ENCODE measurements at places on chromosomes 12 and 14.

DNA sequence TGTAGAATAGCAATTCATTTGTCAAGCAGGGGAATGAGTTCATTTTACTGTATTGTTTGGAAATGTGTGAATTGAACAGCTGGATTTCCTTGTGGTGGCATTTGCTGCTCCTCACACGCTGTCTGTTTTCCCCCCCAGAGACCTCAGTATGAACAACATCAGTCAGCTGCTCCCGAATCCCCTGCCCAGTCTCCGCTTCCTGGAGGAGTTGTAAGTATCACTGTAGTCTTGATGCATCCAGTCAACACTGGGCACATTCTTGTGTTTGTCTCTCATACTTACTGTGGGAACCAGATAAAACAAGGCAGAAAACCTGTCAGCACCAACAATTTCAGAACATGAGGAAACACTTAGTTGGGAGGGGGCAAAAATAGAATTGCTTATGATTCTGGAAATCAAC is 64.9 kb downstream of the LGR5 start:
- no peak for DNase-seq

DNA sequence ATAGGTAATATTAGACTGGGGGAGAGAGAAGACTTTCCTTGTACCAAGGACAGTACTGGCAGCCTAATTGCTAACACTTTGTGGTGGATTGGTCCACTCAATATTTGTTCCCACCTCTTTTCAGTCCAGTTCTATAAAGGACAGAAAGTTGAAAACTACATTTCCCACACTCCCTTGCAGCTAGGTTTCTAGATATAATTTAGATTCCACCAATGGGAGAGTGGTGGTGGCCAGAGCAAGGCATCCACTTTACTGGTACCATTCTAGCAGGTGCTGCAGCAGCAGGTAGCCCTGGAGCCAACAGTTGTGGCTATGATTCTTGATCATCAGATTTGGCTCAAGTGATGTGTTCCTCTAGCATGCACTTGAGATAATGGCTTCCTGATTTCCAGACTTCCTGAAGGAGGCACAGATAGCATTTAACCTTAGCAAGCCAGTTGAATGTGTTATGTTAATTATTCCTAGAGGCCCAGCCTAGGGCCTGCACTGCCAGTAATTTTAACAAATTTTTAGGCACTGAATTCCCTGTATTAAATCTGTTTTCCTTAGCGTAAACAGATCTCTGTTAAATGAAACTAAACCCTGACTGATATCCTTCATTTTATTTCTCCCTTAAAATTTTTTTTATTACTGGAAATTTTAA is 24.4 kb downstream of the SLC38A1 start:
- no peak for DNase-seq

- DNase-seq, result no peak
Observed at GRCh38 chr14:23115039-23115731, 3.9 kb downstream of the CEBPE start.

DNA sequence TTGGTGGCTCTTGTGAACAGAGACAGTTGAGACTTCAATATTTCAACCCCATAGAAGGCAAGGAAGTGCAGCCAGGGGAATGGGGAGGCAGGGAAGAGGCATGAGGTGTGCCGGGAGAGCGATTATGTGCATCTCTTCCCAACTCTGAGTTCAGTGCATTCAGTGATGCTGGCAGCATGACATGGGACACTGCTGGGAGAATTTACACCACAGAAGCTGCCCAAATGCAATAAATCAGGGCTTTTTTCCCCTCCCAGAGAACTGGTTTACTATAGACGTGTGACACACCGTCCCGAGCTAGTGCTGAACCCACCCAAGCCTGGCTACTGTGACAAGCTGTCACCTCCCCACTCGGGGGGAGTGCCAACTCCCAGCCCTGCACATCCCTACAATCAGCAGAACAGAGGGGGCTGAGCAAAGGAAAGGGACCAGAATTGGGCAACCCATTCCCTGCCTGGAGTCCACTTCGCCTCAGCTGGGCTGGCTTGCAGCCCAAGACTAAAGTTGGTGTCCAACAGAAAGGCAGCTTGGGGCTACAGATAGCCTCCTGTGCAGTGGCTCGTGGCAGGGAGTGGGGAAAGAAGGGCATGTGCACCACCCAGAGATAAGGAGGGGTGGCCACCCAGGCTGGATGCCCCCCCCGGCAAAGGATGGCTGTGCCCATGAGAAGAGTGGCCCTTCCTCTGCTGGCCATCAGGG is 16.7 kb downstream of the AHSA1 start:
- no peak for DNase-seq

DNA sequence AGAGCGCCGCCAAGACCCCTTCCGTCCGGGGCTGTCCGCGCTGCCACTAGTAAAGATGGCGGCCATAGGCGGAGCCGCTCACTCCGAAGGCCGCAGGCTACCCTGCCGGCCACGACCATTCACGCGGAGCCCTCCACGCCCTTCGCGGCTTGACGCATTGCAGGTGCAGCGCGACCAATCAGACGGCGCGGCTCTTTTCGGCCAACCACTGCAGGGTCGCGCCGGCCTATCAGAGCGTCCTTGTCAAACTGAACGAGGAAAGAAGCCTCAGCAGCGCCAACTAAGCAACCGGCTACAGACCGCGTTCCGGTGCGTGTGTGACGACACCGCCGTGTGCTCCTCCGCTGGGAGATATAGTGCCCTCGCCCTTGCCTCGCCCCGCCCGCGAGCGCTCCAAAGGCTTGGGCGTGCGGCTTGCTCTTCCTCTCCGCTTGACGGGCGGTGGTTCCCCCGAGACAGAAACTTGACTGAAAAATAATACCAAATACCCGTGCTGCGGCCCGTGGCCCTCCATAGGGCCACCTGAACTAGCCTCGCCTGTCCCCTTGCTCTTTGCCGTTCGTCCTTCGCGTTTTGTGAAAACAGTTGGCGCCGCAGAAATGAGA is 13.6 kb upstream of the CALM1 start:
- DNase-seq, result peak; percentile 96

- no peak for DNase-seq
Observed at GRCh38 chr12:5377997-5378592, 53.8 kb upstream of the NTF3 start.

DNA sequence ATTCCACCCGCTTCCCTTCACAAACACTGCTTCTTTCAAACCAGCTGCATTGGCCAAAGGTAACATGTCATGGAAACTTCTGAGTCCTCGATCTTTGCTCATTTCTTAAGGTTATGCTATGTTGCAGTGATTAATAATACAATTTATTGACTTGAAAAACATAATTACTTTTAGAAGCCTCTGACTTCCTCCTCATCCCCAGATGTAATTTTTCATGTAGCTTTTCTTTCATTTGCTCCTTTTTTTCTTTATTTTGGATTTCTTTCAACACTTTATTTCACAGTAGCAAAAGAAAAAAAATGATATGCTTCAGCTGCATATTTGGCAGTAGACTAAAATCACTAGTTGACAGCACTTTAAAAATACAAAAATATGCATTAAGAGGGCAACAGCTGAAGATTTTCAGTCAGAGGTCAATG is 116.2 kb downstream of the LRRIQ1 start:
- DNase-seq, result no peak

GRCh38 chr12:40054555-40055227 is 51.2 kb downstream of the SLC2A13 start:
- no peak for DNase-seq

GRCh38 chr12:69987579-69988091 is 162.6 kb downstream of the MYRFL start:
- DNase-seq, result no peak

DNA sequence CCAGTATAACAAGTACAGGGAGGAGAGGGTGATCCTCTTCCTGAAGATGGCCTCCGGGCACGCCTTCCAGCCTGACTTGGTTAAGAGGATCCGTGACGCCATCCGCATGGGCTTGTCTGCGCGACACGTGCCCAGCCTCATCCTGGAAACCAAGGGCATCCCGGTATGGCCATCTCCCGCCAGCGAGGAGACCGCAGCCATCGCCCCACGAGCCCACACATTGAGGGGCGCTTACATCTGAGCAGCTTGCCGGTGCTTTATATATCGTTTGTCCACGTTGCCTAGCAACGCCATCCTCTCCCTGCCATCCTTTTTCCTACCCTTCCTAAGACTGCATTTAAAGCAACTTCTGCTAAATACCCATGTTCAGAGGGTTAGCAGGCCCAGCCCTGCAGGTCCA is 71.5 kb downstream of the AACS start:
- DNase-seq, result no peak

- DNase-seq, result no peak
Observed at GRCh38 chr12:110314308-110314707, 33.3 kb downstream of the ATP2A2 start.

DNA sequence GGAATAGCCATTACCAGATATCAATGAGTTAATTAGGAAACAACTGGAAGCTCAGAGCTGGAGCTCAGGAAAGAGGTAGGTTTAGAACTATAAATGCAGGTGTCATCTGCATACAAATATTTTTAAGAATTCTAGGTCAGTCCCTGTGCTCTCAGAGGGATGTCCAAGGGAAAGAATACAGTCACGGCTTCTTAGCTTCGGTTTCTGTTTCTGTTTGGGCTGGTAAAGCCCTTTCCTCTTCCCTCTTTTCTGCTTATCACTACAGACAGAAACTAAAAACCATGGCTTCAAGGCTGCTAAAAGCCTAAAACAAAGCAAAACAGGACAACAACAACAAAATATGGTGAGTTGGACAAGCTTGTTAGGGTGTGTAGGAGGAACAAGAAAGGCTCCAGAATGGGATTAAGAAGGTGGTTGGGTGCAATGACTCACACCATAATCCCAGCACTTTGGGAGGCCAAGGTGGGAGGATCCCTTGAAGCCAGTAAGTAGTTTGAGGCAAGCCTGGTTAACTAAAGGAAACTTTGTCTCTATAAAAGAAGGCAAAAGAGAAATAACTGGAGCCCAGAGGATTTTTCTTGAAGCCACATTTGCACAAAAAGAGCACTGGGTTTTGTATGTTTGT is 113.0 kb downstream of the SEC23A start:
- DNase-seq, result no peak

DNA sequence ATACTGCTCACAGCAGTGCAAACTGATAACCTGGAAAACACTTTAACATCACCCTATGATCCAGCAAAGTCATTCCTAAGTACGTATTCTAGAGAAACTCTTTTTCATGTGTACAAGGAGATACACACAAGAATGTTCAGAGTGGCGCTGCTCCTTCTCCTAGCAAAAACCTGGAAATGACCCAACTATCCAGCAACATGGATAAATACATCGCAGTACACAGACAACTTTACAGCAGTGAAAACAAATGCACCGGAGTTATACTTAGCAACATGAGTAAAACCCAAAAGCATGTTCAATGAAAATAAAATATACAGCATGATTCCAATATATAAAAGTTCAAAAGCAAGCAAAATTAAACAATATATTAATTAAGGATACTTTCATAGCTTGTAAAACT is 18.7 kb downstream of the SART3 start:
- no peak for DNase-seq

DNA sequence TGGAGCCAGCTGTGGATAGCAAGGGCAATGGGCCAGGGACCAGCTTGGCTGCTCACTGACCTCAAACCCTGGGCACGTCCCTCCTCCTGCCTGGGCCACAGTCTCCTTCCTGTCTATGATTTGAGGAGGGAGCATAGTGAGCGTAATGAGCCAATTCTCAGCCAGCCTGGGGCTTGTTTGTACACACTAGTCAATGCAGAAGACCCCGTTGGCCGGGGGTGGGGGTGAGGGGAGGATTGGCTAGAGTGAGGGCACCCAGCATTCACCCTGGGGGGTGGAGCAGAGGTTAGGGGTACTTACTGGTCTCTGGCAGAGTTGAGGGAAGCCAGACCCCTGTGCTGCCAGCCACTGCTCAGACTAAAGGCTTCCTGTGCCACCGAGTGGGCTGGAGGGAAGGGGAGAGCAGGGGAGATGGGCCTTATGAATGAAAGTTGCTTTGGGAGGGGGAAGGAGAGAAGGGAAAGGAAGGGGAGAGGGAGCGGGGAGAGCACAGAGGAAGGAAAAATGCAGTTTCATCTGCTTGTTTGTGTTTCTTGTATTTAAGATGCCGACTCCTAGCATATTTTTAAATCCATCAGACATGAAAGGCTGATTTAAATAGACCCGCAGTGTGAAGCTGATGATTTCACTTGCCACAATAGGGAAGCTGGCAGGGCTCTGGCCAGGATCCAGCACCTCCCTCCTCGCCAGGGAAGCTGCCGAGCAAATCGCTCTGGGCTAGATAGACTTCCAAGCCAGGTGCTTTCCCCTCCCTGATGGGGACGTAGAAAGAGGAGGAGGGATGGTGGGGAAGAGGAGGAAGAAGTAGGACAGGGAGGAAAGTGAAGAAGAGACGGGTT is 114.0 kb downstream of the PRMT8 start:
- DNase-seq, result no peak

DNA sequence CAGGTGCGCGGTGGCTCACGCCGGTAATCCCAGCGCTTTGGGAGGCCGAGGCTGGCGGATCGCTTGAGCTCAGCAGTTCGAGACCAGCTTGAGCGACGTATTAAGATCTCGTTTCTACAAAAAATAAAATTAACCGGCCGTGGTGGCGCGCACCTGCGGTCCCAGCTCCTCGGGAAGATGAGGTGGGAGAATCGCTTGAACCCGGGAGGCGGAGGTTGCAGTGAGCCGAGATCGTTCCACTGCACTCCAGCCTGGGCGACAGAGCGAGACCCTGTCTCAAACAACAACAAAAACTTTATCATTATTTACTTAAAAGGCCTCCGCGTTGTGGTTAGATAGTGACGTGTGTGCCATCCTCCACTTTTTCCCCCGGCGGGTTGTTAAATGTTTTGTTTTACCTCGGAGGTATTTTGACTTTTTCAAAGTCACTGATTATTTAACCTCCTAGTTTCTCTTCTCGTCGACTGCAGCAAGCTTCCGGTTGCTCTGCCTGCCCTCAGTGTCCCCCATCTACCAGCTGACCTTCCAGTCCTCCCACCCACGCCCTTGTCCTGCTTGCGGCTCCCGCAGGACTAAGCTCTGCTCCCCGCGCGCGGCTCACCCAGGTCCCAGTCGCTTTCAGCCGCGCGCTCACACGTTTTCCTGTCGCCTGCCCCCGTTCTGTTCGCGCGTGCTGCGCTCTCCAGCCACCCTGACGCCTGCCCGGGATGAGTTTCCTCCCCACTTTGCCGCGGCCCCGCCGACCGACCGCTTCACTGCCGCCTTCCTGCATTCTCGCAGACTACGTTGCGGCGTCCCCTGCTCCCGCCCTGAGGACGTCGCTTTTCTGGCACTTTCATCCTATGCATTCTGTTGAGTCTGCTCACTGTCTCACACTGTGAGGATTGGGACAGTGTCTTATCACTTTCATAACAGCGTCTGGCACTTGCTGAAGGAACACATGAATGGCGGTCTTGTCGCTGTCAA is 1.2 kb upstream of the SCAF11 start:
- peak; percentile 66 for DNase-seq
